ENCODE measurements at places on chromosomes 16 and 17. TPM values are rescaled to one million over a fixed set of nuclear protein-coding genes. Genes with fewer than 3 reads are reported as not detected.
A peak's percentile ranks its signal among the peaks of the same experiment; 100 is the strongest.

CD68 gene
- 387 TPM for total RNA-seq

CRISPLD2 gene
- total RNA-seq = 142 TPM

KRTAP16-1 gene
- not detected for total RNA-seq

KRT36 gene
- 0.51 TPM for total RNA-seq

HBQ1 gene
- total RNA-seq = not detected

TBX2 gene
- 42.2 TPM for total RNA-seq

DNA sequence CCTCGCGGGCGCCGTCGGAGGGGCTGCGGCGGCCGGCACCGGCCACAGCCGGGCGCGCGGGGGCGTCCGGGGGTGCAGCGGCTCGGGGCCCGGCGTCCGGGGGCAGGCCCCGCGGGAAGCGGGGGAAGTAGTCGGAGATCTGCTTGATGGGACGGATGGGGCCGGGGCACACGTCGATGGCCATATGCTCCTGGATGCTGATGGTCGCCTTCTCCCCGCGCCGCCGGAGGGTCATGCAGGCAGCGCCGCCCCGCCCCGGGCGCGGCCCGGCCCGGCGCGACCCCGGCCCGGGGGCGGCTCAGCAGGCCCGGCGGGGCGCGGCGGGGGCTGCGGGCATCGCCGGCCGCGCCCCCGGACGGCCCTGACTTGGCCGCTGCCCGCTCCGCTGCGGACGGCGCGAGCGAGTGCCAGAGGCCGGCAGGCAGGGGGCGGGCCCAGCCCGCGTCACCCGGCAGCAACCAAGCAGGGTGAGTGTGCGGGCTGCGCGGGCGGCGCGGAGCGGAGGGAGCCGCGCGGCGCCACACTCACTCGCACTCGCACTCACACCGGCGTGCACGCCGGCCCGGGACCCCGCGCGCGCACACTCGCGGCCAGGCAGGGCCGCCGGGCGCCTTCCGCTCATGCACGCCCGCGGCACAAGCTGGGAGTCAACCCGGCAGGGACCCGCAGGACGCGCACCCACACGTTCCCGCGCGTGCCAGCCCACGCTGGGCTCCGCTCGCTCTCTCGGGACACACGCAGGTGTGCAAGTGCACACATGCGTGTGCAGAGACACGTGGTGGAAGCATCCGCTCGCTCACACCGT is at the start of gene DOC2B:
Gene DOC2B (minus strand): TSS at position 406 of the 805 bp plus-strand sequence. CDS start 171 bp downstream, at position 235.
- peaks cover 48% of the 10 kb centered on the region for H3K4me1 ChIP-seq
- peaks cover 67% of the 10 kb centered on the region for H3K27me3 ChIP-seq

GRCh38 chr17:6305613-6306360 is 129.1 kb downstream of the AIPL1 start:
- H3K4me3 ChIP-seq = no peak overlapping the region
- no peak overlapping the region for H3K27ac ChIP-seq
- no peak for DNase-seq
- H3K36me3 ChIP-seq = no peaks in the 10 kb centered on the region
- H3K4me1 ChIP-seq = no peaks in the 10 kb centered on the region

GRCh38 chr17:80141463-80142165 is 5.3 kb downstream of the EIF4A3 start:
- peaks cover 8% of the 10 kb centered on the region for H3K36me3 ChIP-seq
- no peak for DNase-seq
- H3K4me3 ChIP-seq = no peak overlapping the region
- peaks cover 28% of the 10 kb centered on the region for H3K4me1 ChIP-seq
- no peaks in the 10 kb centered on the region for H3K27me3 ChIP-seq

GRCh38 chr17:60080545-60080944 is 1.8 kb upstream of the HEATR6 start:
- no peak for DNase-seq
- H3K4me3 ChIP-seq = no peak overlapping the region
- H3K36me3 ChIP-seq = no peaks in the 10 kb centered on the region
- no peaks in the 10 kb centered on the region for H3K27me3 ChIP-seq
- peak overlapping the region; percentile 87 for H3K27ac ChIP-seq

DNA sequence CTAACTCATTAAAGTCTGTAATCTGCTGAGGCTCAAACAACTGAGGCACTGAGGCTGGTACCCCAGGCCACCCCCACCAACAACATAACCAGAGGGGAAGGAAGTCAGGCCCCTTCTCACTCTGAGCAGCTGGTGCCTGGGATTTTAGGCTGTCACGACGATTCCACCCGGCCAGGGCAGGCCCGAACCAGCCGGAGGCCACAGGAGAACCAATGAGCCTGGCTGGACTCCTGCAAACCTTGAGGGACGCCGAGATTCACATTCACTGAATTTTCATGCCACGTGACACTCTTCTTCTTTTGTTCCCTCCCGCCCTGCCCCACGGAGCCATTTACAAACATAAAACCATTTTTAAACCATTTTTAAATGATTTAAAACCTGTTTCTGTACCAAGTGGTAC is 48.1 kb downstream of the RPH3AL start:
- no peaks in the 10 kb centered on the region for H3K36me3 ChIP-seq
- H3K27ac ChIP-seq = peak overlapping the region; percentile 7
- H3K4me3 ChIP-seq = no peak overlapping the region
- H3K27me3 ChIP-seq = no peaks in the 10 kb centered on the region
- no peak for DNase-seq
- peaks cover 7% of the 10 kb centered on the region for H3K4me1 ChIP-seq

GRCh38 chr17:74089869-74090464 is 113.5 kb upstream of the RPL38 start:
- DNase-seq = no peak
- H3K4me1 ChIP-seq = no peaks in the 10 kb centered on the region
- no peak overlapping the region for H3K27ac ChIP-seq
- H3K27me3 ChIP-seq = no peaks in the 10 kb centered on the region
- H3K4me3 ChIP-seq = no peak overlapping the region
- no peaks in the 10 kb centered on the region for H3K36me3 ChIP-seq

DNA sequence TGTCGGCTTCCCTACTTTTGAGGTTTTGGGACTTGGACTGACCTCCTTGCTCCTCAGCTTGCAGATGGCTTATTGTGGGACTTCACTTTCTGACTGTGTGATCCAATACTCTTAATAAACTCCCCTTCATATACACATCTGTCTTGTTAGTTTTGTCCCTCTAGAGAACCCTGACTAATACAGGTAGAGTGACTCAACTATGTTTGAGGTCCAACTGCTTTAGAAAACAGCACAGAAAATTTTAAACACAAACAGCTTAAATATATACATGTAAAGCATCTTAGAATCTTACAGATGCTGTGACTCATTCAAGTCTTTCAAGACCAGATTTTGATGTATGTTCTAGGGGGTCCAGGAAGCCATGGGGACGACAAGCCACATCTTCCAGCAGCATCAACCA is 11.7 kb downstream of the SDK2 start:
- no peak overlapping the region for H3K4me3 ChIP-seq
- H3K4me1 ChIP-seq = no peaks in the 10 kb centered on the region
- H3K36me3 ChIP-seq = no peaks in the 10 kb centered on the region

GRCh38 chr17:63672856-63673255 is 27.1 kb downstream of the LIMD2 start:
- no peak overlapping the region for H3K27ac ChIP-seq
- H3K4me1 ChIP-seq = peaks cover 30% of the 10 kb centered on the region
- DNase-seq = no peak
- H3K4me3 ChIP-seq = no peak overlapping the region
- no peaks in the 10 kb centered on the region for H3K27me3 ChIP-seq

DNA sequence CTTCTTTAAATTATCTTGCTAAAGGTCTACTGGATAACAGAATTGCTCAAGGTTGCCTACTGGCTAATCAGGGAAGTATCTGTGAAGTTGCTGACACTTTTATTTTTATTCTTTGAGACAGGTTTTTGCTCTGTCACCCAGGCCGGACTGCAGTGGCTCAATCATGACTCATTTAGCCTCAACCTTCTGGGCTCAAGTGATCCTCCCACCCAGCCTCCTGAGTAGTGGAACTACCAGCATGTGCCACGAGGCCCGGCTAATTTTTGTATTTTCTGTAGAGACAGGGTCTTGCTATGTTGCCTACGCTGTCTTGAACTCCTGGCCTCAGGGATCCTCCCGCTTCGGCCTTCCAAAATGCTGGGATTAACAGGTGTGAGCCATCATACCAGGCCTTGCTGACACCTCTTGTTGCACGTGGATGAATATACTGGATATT is 43.1 kb downstream of the GLG1 start:
- no peaks in the 10 kb centered on the region for H3K27me3 ChIP-seq
- H3K4me3 ChIP-seq = no peak overlapping the region
- H3K36me3 ChIP-seq = no peaks in the 10 kb centered on the region
- DNase-seq = no peak
- no peaks in the 10 kb centered on the region for H3K4me1 ChIP-seq

DNA sequence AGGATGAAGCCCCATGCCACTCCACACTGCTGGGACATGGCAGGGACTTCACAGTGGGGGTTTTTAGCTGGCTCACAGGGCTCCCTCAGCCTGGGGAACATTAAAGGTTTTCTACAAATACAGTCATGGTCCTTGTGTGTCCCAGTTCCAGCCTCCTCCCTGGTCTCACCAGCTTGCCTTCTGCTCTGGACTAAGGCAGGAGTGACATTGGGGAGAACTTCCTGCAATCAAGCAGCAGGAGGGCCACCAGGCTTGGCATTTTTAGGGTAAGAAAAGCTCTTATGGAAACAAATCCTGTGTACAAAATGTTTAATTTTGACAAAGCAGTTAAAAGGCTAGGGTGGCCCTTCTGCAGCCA is 1.9 kb downstream of the PARD6A start:
- H3K27ac ChIP-seq = no peak overlapping the region
- H3K4me3 ChIP-seq = no peak overlapping the region
- DNase-seq = no peak
- H3K27me3 ChIP-seq = no peaks in the 10 kb centered on the region
- H3K36me3 ChIP-seq = peaks cover 7% of the 10 kb centered on the region
- peaks cover 54% of the 10 kb centered on the region for H3K4me1 ChIP-seq

DNA sequence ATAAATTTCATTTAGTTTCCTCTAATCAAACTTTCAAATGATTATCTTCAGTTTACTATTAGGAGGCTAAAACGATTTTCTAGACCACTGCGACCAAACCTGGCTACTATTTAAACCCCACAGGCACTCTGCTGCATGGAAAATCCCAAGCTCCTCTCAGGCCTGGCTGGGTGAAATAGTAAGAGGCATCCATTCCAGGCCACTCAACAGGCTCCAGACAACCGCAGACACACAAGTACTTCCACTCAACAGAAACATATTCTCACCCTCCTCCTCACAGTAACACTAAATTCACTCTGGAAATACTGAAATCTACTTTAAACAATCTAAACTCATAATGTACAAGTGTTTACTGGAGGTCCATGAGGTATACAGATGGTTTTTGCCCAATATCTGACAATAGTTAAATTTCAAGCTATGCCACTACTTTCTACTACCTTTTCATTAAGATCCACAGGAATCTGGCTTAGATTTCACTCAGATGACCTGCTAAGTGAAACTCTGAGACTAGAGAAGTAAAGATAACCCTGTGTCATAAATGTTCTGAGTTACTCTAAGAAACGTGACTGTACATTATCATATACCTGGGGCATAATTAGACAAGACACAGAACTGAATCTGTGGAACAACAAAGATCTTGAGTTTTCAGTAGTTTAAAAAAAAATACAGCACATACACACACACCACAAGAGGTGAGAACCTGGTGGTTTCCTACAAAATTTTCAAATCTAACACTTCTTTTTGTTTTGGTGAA is 10.4 kb downstream of the VPS53 start:
- DNase-seq = no peak
- peaks cover 66% of the 10 kb centered on the region for H3K36me3 ChIP-seq

DNA sequence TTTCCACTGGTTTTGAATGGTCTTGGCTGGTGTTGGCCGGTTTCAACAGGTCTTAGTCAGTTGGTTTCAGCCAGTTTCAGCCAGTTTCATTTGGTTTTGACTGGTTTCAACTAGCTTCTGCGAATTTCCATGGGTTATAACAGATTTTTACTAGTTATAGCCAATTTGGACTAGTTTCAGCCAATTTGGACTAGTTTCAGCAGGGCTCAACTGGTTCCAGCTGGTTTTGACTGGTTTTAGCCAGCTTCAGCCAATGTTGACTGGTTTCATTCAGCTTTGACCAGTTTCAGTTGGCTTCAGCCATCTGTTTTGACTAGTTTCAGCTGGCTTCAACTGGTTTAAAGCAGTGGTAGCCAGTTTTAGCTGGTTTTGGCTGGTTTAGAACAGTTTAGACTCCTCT is 432.6 kb downstream of the UTP18 start:
- no peaks in the 10 kb centered on the region for H3K27me3 ChIP-seq
- H3K27ac ChIP-seq = no peak overlapping the region
- no peak overlapping the region for H3K4me3 ChIP-seq
- H3K36me3 ChIP-seq = no peaks in the 10 kb centered on the region
